ENCODE measurements at places on chromosomes 6 and 20.
A peak's percentile ranks its signal among the peaks of the same experiment; 100 is the strongest.

GRCh38 chr20:61840779-61841455 is 224.8 kb downstream of the TAF4 start:
- no peak for DNase-seq

DNA sequence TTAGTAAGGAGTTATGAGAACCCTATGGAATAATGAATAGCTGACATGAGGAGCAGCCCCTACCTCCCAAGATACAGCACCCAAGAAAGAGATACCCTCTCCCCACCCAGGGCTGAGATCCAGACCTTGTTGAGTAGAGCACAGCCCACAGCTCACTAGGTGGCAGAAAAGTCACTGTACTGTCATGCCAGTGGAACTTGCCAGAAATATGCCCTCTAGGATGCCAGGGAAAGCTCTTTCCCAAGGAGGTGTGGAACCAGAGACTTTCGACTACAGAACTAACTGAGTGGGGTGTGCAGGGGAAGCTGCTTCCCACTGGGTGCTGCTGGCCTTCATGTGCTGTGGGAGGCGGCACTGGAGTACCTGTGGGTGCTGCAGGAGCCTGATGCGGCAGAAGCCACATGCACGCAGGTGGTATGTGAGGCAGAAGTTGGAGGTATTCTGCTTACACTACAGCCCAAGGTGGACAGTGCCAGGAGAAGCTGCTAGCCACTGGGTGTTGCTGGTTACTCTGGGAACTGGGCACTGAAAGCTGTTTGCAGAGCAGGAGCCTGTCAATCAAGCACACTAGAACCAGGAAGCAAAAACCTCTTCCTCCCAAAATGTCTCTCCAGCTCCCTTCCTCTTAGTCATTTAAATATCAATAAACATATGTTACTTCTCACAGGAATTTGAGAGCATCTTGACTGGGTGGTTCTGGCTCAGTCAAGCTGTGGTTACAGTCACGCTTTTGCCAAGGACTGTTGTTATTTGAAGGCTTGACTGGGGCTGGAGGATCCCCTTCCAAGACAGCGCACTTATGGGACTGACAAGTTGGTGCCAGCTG is 17.8 kb downstream of the ARMC12 start:
- no peak for DNase-seq

DNA sequence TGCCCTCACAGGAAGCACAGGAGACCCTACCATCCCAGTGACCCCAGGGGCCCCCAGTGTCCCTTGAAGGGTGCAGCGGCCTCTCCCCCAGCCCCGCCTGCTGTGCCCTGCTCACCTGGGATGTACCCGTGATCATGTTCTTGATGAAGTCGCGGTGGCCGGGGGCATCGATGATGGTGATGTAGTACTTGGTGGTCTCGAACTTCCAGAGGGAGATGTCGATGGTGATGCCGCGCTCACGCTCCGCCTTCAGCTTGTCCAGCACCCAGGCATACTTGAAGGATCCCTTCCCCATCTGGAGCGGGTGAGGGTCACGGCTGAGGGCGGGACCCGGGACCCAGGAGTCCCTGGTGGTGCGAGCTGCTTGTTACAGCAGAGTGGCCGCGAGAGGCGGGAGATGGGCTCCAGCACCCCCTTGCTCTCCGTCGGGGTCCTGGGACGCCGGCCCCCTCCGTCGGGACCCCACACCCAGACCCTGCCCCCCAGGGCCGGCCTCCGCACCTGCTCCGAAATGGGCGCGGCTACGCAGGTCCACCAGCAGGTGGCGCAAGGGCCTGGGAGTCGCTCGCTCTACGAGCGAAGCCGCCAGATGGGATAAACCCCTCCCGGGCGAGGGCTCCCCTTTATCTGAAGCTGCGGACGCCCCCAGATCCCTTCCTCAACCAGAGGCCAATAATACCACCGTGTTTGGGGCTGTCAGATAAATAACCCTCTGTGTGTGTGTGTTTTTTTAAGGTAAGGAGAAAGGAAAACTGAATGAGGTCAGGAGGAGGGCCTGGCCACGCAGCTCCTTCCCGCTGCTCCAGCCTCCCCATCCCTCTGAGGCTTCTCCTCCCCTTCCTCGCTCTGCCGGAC is 2.9 kb downstream of the EEF1A2 start:
- DNase-seq = peak; percentile 72

- no peak for DNase-seq
These were observed 71.3 kb downstream of the MKKS start for GRCh38 chr20:10362674-10363073.

DNA sequence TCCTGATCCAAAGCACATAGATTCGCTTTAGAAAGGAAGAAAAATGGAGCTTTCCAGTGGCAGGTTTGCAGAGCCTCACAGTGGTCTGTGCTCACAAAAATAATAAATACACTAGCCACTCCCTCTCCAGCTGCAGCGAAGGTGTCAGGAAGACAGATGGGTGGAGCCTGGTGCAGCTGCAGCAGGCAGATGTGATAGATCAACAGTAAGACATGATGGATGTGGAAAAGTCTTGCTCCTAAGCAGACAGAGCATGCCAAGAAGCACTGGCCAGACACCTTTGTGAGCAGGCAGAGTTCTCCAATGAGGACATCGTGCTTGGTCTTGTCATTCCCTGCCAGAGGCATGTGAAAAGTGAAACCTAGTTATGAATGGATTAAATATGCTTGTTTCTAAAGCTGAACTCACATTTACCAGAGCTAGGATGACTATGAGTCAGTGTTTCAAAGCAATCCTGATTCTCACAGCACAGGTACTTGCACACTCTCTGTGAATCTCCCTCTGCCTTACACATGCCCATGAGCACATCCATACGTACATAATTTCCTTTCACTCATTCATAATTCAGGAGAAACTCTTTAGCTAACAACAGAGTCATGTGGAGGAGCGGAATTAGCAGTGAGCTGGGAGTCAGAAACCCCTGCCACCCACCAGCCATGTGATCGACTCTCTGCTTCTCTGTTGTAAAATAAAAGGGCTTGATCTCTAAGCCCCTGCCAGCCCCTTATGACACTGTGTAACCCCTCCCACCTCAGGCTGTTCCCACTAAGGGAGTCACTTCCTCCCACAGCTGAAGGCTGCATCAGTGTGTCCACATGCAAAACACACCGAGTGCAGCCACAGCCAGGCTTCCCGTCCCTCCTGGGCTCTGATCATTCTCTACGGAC is 111.2 kb downstream of the SCML4 start:
- no peak for DNase-seq

DNA sequence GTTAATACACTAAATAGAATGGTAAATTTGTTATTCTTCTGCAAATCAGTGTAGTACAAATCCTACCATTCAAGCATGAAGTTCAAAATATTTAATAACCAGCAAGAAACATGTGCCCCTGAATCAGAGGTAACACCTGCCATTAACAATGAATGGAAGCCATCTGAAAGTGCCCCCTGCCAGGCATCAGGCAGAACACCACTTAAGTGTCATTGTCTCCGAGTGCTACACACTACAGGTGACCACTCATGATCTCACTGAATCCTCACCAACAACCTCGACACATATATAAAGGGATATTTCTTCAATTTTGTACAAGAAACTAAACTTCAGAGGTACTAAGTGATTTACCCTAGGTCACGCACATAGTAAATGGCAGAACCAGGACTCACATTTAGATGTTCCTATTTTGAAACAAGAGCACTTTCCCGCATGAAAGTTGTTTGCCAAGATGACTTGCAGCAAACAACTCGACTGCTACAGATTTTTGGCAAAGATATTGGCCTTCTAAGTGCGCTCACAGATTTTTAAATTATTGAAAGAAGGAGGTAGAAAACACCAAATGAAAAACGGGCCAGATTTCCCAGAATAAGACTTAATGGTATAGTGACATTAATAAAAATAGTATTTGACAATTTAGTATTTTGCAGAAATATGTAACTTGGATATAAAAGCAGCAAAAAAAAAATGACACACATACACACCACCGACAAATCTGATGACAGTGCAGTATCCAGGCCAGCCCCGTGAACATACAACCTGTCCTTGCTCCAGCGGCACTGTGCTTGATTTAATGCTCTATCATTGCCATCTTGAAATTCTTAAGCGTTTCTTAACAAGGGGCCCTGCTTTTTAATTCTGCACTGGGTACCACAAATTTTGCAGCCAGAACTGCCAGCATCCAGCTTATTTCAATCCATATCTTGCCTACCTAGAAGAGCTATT is 274.5 kb downstream of the ALDH8A1 start:
- no peak for DNase-seq

DNA sequence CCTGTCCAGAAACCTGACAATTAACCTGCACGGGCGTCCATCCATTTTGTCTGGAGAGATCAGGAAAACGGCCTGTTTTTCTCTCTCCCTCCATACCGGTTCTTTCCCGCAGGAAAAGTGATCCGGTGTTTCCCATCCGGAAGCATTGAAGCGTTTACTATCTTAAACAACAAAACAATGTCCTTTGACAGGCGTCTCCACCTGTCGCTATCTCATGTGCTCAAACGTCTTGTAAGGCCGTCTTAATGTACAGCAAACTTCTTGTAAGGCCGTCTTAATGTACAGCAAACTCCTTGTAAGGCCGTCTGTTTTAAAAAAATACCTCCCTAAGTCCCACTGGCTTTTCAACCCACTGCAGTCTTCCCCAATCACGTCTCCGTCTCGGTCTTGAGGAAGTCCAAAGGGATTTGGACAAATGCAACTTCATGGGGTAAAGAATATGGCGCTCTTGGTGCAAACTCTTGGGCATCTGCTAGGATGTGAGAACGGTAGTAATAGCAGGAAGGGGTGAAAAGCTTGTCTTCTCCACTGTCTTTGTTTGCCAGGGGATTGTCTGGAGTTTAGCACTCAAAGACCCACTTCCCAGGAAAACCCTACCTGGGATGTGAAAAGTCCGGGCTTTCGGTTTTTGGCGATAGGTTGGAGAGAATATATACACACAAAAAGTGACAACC is 29.9 kb upstream of the TRIM27 start:
- no peak for DNase-seq

- no peak for DNase-seq
These were observed 365.3 kb upstream of the OPRM1 start for GRCh38 chr6:153673750-153674149.

GRCh38 chr6:41021832-41022231 is 17.2 kb downstream of the UNC5CL start:
- DNase-seq = no peak

- no peak for DNase-seq
These were observed 23.9 kb downstream of the ERMARD start for GRCh38 chr6:169775321-169775720.

GRCh38 chr20:32623667-32624157 is 38.6 kb upstream of the NOL4L start:
- no peak for DNase-seq

DNA sequence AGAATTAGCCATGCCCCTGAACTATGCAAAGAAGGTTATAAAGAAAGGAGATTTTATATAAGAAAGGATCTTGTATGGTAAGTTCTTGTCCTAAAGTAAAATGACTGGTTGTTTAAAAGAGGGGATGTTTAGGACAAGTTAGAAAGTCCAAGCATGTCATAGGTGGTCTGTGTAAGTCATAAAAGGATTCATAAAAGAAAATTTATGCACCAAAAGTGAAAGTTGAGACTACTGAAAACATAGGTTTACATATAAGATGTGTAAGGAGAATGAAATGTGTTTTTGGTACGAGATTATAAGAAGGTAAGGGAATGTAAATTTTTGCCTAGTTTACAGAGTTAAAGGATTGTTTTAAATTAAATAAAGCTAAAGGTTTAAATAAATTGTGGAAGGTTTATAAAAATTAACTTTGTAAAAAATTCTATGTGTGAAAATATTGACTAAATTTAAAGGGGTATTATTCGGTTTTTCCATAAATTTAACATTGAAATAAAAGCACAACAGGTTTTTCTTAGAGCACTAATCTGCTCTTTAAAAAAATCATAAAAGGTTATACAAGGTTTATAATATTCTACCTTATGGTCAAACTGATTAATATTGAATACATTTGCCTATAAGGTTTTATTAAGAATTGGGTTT is 93.6 kb upstream of the UST start:
- DNase-seq = no peak

GRCh38 chr20:39298121-39298520 is 336.0 kb downstream of the DHX35 start:
- DNase-seq = no peak

- no peak for DNase-seq
These were observed 9.4 kb upstream of the COMMD7 start for GRCh38 chr20:32752458-32753250.

DNA sequence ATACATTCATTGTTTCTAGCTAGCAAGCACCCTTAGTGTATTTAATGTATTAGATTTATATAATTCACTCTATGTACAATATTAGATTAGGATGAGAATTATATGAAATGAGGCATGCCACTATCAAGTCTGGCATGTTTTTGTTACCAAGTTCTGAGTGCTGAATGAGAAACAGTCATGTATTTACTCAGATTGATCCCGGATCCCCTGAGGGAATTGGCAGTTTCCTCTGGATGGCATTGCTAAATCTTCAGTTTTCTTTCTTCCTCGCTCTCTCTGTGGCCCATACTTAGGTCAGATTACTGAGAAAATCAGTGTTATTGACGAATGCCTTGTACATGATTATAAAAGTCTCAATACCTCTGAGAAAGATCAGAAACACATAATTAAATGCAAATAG is 66.6 kb downstream of the CDKAL1 start:
- no peak for DNase-seq

DNA sequence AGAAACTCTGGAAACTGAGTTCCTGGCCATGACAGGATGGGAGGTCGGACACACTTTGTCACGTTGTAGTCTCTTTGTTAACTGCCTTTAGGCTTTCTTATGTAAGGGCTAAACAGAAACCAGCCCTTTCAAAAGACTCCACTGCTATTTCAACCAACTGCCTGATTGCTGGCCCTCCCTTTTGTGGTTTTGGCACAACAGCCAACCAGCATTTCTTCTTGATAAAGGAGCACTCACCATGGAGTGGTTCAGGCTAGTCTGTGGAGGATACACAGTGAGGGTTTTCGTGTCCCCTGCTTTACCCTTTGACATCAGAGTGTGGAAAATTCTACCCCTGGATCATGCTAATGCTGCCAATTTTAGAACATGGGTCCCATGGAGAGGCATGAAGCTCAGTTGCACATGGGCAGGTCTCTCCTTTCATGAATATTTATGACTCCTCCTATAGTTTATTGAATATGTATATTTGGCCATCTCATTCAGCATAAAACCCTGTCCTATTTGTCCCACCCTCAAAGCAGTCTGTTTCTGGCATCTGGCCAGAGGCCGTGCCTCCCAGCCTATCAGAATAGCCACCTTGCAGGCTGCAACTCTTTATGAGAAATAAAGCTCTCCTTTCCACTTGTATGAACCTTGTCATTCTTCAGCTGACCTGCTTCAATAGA is 148.3 kb downstream of the HS3ST5 start:
- DNase-seq = no peak

GRCh38 chr20:36228770-36229169 is 7.5 kb upstream of the AAR2 start:
- DNase-seq = no peak

- DNase-seq = no peak
These were observed 13.6 kb downstream of the TMEM181 start for GRCh38 chr6:158573542-158573931.

DNA sequence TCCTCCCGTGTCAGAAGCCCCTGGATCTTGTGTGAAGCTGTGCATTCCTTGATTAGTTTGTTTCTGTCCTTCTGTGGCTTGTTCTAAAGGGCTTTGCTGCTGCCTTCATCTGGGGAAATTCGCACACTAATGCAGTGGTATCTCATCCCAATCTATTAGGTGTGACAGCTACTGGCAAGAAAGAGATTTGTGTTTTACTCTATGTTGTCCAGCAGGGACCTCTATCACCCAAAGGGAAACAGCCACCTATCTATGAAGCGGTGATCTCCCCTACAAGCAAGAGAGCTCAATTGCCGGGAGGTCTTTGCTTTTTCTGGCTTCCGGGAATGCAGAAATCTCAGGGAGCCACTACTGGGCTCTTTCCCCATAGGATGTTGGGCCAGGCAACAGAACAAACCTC is 151.8 kb downstream of the NRN1 start:
- no peak for DNase-seq

- DNase-seq = no peak
These were observed 48.9 kb downstream of the DUSP22 start for GRCh38 chr6:340991-341827.

Measured in activated CD4-positive, CD25-positive, alpha-beta regulatory T cell (primary cell).